NCI-H460 (cell line): ENCODE measurements at places on chromosomes 16 and 17. TPM values are rescaled to one million over a fixed set of nuclear protein-coding genes. Genes with fewer than 3 reads are reported as not detected.

GRCh38 chr17:57120814-57121213 is 35.8 kb downstream of the AKAP1 start:
- no peak for DNase-seq

- DNase-seq: no peak
These were observed 41.3 kb downstream of the GPRC5B start for GRCh38 chr16:19843371-19843770.

PNMT gene
- not detected in 2 replicates for total RNA-seq

C1QTNF8 gene
- not detected in 2 replicates for total RNA-seq

CACNG3 gene
- not detected in 2 replicates for total RNA-seq
